Cerebellar cortex (tissue), 1 donor: ENCODE measurements at places on chromosomes 5 and 9.
A peak's percentile ranks its signal among the peaks of the same experiment; 100 is the strongest.

GRCh38 chr5:135392256-135392655, 6.8 kb downstream of the MACROH2A1 start:
- no peak for DNase-seq

GRCh38 chr5:130845049-130845765, 319.8 kb downstream of the HINT1 start:
- DNase-seq, result no peak

- DNase-seq, result no peak
Observed at GRCh38 chr9:31556667-31557463, 827.6 kb upstream of the ACO1 start.

DNA sequence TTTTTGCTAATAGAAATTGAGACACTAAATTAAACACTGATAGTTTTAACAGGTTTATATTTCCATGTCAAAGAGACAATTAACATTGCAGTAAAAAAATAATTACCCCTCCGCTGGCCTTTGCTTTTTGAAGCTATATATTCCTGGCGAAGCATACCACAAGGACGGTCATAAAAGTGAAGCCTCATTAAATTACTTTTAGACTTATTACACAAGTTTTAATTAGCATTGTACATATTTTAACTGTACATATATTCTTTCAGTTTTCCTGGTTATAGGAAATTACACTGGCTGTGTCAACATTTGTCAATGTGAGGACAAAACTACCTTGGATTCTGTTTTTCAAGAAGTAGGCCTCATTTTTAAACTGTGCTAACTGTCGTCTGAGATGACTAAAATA, 1.2 kb downstream of the CDKN2A start:
- DNase-seq, result no peak

- DNase-seq, result no peak
Observed at GRCh38 chr5:123535648-123536047, 23.7 kb downstream of the CSNK1G3 start.

GRCh38 chr5:139745132-139745799, 50.3 kb upstream of the PSD2 start:
- DNase-seq, result peak; percentile 67

GRCh38 chr9:70011366-70011765, 32.3 kb upstream of the MAMDC2 start:
- DNase-seq, result no peak

DNA sequence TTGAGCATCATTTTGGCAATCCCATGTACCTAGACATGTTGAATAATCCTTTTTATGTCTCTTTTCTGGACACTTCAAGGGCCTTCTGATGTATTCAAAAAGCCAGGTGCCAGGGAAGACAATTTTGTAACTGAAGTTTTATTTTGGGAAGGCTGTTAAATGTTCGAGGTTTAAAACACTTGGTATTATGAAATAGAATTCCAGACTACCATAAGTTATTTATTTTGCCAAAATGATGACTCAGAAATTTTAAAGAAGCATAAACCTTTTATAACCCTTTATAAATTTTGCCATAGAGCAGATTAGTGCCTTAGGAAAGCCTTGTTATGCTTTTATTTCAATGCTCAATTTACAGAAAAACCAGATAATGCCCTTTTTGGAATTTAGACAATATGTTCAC, 30.3 kb upstream of the UHRF2 start:
- DNase-seq, result no peak

GRCh38 chr5:140245341-140245740, 57.6 kb downstream of the PFDN1 start:
- peak; percentile 29 for DNase-seq

- DNase-seq, result no peak
Observed at GRCh38 chr5:133780619-133781280, 168.4 kb upstream of the FSTL4 start.

- no peak for DNase-seq
Observed at GRCh38 chr5:40976041-40976440, 66.7 kb downstream of the C7 start.

GRCh38 chr9:127721391-127721821, 5.5 kb downstream of the TTC16 start:
- DNase-seq, result no peak

GRCh38 chr5:62542720-62543119, 35.9 kb upstream of the LRRC70 start:
- no peak for DNase-seq

DNA sequence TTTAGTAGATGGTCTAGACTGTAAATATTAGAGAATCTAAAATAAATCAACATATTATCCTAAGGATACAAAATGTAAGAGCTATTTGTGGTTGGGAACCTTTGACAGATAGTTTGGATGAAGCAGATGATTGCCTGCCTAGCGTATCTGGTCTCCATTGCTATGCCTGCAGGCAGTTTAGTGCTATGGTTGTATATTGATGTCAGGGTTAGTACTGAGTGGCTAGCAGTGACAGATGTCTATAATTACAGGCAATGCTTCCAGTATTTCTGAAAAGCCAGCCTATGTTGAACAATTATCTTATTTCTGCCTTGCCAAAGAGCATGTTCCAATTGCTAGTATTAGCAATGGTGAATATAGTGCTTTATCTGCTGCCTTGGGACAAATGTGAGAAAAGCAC, 151.3 kb upstream of the TLX3 start:
- no peak for DNase-seq

- no peak for DNase-seq
Observed at GRCh38 chr5:149719666-149720065, 10.4 kb upstream of the PPARGC1B start.

DNA sequence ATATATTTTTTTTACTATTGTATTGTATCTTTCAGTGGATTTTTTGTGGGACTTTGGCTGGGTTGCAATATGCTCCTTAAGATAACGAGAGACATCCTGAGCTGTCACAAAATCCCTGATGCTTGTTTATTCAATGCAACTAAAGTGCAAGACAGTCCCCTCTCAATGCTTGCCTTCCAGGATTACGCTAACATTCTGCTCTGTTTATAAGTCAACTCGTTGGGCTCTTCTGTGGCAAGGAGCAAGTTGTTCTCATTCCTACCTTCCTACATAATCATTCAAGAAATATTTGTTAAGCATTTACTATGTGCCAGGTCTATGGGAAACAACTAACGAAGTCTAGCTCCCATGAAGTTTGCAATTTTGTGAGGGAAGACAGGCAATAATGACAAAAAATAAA, 40.4 kb downstream of the JAKMIP2 start:
- no peak for DNase-seq

DNA sequence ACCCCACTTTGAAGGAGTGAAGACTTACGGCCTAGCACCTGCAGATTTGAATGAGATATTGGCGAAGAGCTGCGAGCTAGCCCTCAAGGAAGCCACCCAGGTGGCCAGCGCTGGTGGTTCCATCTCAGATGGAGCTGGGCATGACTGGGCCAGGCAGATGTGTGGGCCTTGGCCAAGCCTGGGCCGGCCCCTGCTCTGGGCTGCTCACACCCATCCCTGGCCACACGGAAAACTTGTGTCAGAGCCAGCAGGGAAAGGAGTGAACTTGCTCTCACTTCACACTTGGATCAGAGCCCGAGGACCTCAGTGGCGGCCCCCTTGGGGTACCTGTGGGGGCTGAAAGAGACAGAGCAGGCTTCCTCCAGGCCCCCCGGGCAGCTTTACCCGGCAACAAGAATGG, 44.2 kb downstream of the ROPN1L start:
- DNase-seq, result no peak

DNA sequence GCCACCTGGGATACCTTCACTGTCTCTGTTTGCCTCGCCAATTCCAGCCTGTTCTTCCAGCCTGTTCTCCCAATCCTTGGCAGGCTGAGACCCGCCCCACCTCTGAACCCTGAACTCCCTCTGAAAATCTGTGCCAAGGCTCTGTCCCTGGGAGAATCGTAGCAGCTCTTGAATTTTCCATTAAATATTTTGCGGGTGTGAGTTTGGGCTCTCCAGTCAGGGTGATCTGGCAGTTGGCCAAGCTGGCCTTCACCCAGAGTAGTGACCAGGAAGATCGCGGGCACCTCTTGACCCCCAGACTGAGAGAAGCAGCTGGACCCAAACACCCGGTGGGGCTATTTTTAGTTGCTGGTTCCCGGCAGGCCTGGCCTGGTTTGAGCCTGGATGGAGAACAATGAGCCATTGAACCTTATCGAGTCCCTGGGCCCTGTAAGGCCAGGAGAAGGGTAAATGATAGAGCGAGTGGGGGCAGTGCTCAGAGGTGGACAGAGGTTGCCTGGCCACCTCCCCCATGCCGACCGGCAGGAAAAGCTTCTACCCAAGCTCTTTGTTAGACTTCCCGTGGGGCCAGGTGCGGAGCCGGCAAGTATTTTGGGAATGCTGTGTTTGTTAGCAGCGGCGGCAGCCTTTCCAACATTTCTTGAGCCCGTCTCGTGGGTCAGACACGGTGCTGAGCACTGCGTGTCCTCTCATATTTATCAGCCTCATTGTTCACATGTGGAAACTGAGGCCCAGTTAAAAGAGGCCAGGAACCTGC, 146.2 kb downstream of the RGS3 start:
- no peak for DNase-seq

- no peak for DNase-seq
Observed at GRCh38 chr9:21919377-21920362, 74.5 kb downstream of the CDKN2A start.

- no peak for DNase-seq
Observed at GRCh38 chr5:98587166-98587565, 186.3 kb upstream of the RGMB start.

DNA sequence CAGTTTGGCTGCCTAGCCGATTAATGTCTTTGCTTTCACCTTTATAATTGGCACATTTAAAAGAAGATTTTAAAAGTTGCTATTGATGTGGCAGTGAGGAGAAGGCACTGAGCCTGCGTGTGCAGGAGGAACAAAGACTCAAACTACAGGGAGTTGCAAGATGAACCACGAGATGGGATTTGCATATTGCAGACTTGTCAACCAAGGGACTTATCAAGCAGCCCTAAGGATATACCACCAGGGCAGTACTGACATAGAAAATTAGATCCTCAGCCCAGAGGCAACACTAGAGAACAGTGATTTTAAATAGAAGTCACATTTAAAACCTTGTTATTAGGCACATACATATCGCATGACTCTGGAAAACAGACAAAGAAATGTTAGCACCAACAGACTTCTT, 342.6 kb downstream of the GLIS3 start:
- peak; percentile 73 for DNase-seq

DNA sequence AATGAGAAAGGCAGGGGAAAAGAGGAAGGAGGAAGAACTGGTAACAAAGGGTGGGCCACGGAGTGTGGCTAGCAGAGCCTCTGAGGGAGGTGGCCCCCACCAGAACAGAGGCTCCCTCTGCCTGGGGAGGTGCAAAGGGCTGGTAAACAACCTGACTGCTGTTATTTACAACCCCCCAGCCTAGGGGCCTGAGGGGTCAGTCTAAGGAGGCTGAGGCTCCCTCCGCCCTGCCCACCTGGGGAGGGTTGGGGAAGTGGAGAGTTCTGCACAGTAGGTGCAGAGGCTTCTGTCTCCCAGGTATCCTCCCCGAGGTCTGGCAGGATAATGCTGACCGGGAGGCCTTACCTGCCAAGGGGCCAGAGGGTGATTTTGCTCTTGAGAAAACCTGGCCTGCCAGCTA, 35.6 kb upstream of the SMU1 start:
- DNase-seq, result no peak

GRCh38 chr5:67283988-67284487, 87.4 kb upstream of the CD180 start:
- no peak for DNase-seq

GRCh38 chr9:138037140-138037539, 159.6 kb downstream of the CACNA1B start:
- DNase-seq, result no peak

DNA sequence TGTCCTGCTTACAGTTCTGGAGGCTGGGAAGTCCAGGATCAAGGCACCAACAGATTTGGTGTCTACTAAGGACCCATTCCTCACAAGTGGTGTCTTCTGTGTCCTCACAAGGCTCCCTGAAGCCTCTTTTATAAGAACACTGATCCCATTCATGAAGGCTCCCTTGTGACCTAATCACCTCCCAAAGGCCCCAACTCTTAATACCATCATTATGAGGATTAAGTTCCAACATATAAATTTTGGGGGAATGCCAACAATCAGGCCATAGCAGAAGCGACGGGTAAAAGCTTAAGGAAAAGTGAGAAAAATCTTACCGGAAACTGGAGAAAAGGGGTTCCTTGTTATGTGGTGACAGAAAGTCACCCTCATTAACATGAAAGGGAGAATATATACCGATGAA, 11.2 kb downstream of the CTNNAL1 start:
- DNase-seq, result no peak

- no peak for DNase-seq
Observed at GRCh38 chr5:143696921-143697320, 115.0 kb upstream of the HMHB1 start.

DNA sequence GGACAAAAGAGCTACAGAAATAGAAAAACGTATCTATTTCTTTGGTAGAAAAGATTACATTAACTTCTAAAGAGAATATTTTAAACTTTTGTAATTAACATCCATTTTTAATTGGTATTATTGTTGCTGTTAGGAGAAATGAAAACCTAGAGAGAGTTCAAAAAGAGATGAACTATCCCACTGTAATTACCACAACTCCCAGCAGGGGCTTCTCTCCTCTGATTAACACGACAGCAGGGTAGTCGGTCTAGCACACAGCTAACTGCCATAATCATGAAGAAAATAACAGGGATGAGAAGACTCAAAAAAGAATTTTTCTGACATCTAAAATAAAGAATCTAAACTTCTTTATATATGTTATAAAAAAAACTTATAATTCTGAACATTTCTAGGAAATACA, 86.2 kb upstream of the CDH9 start:
- DNase-seq, result no peak

- no peak for DNase-seq
Observed at GRCh38 chr5:171575386-171575785, 155.9 kb downstream of the FGF18 start.

- no peak for DNase-seq
Observed at GRCh38 chr9:12776513-12777055, 1.8 kb downstream of the LURAP1L start.

DNA sequence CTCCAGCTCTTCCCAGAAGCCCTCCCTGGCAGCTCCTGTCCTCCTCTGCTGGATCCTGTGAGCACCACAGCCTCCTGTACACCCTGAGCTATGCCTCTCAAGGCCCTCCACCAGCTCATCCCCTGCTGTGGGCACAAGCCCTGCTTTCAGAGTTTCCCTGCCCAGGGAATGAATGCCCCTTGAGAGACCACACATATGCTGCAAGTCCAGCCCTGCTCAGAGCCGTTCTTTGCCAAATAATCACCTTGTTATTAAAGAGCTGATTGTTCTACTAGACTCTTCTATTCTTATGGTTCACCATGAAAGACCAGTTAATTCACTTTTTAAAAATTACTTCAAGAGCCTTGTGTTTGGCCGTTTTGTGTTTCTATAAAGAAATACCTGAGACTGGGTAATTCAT, 121.5 kb downstream of the MVB12B start:
- no peak for DNase-seq

- no peak for DNase-seq
Observed at GRCh38 chr5:109695005-109695926, 5.5 kb downstream of the MAN2A1 start.

DNA sequence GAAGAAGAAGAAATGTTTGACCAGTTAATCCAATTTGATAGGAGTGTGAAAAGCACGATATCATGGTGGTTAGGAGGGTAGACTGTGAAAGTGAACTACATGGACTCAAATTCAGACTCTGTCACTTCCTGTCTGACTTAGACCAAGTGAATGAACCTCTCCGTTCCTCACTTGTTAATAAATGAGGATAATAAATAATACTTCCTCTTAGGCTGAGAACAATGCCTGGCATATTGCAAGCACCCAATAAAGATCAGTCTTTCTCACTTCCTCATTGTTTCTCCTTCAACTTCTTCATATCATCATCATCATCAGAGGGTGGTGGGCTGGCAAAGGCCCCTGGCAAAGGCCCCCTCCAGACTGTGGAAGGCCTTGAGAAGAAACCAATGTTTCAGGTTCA, 148.7 kb downstream of the CDK5RAP2 start:
- DNase-seq, result no peak
